ENCODE measurements at places on chromosomes 2 and 18.

DNA sequence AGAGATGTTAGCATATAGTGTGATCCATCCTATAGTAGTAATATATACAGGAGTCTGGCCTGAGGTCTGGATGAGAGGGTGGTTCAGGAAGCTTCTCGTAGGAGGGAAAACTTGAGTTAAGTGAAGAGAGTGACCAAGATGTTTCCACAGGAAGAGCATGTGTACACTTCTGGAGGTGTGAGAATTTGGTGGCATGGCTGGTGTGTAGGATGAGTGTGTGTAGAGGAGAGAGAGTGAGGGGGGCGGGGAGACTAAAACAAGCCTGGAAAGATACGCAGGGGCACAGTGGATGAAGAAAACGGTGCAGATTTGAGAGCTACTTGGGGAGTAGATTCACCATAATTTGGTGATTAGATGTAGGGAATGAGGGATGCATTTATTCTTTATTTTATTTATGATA lies 43.5 kb upstream of the CTLA4 start:
- DNase-seq = no peak

GRCh38 chr18:48385596-48385995 lies 23.6 kb downstream of the ZBTB7C start:
- DNase-seq = no peak

DNA sequence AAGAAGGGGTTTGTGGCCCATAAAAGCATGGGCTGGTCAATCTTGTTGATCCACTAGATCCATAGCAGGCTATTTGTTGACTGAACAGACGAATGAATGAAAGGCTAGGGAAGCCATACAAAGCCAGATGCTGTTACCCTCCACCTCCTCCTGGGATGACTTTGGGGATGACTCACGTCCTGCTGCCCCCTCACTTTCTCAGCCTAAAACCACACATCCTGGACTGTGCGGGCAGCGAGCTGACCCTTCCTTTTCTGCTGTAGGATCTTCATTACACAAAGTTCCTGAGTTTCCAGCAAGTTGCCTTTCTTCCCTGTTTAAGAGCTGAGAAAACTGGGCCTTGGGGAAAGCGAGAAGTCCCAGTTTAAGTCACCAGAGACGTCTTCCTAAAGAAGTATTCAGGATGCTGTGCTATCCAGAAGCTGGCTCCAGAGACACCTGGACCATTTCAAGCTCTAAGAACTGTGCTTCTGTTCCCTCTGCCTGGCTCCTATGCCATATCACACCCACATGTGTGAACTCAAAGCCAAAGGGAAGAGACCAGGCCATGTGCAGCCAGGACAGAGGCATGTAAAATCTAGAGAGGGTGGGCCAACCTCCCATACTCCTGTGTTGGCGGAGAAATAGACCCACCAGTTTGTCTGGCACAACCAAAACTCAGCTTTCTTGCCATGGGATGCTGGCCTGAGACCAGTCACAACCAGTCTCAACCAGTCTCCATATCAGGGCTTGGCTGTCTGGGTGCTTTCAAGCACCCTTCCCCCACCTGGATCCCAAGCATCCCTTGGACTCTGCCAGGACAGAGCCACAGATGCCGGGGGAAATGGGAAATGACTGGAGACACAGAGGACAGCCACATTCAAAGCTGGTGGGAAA lies 4.7 kb upstream of the SLC20A1 start:
- DNase-seq = peak; percentile 96

DNA sequence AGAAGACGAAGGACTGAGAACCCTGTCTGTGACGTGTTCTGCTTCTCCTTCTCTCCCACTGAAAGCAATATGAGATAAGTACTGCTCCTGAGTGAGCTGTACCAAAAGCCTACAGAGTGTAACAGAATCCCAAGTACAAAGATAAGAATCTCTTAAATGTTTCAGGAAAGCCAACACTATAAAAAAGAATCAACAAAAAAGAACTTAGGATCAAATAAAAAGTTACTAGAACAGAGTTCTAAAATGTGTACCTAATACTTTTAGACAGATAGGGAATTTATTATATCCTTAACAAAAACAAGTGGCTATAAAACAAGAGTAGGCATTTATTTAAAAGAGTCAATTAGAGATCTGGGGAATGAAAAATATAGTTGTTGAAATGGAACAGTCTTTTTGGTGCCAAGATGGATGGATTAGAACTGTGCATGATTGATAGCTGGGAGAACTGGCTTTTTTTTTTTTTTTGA lies 49.0 kb downstream of the NCOA1 start:
- no peak for DNase-seq

DNA sequence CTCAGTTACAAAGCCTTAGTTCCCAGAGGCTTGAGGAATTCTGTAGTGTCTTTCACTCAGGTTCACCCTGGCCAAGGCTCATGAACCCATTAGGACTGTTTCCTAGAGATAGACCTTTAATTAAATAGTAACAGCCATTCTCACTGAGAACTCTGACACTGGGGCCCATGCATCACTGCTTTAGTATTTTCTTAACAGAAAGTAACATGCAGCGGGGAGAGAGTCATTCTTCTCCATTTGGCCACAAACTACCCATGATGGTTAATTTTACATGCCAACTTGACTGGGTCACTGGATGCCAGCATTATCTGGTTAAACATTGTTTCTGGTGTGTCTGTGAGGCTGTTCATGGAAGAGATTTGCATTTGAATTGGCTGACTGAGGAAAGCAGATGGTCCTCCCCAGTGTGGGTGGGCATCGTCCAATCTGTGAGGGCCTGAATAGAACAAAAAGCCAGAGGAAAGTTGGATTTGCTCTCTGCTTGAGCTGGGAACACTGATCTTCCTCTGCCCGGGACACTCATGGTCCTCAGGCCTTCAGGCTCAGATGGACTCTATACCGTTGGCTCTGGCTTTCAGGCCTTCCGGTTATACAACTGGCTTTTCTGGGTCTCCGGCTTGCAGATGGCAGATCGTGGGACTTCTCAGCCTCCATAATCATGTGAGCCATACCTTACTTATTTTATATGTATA lies 5.6 kb upstream of the CPLX4 start:
- peak; percentile 27 for DNase-seq

- peak; percentile 63 for DNase-seq
Observed at GRCh38 chr2:11784747-11785610, 38.5 kb downstream of the LPIN1 start.

DNA sequence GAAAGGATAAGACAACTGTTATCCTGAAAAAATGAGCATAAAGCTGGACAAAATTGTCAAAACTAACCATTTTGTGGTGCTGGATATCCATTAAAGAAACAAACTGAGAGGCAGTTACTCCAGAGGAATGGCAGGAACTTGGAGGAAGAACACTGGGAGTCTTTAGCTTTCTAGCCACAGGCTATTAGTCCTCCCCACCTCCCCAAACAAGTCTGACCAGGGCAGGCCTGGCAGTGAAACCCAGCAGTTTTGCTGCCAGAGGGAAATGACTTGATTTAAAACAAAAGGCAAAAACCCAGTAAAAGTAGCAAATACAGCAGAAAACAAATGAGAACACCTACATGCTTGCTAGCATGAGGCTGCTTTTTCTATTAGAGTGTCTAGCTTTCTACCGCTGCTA lies 34.9 kb downstream of the OSBPL1A start:
- DNase-seq = peak; percentile 6

DNA sequence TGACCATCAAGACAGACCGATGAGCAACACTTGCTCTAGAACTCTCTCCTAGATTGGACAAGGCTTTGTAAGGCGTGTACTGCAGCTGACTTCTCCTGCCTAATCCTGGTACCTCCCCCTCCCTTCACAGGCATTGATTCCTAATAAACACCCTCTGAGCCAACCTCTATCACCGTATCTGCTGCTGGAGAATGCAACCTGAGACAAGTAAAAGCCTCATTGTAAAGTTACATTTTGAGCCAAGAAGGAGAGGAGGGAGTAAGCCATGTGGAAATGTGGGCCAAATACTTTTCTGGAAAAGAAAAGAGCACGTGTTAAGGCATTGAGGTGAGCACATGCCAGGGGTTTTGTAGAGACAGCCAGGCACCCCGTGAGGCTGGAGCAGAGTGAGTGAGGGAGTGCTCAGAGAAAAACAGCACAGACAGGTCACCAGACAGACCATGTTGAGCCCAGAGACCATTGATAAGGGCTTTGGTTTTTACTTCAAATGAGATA lies 2.6 kb upstream of the WDFY1 start:
- DNase-seq = no peak

GRCh38 chr18:62399781-62400308 lies 74.7 kb downstream of the TNFRSF11A start:
- DNase-seq = no peak

DNA sequence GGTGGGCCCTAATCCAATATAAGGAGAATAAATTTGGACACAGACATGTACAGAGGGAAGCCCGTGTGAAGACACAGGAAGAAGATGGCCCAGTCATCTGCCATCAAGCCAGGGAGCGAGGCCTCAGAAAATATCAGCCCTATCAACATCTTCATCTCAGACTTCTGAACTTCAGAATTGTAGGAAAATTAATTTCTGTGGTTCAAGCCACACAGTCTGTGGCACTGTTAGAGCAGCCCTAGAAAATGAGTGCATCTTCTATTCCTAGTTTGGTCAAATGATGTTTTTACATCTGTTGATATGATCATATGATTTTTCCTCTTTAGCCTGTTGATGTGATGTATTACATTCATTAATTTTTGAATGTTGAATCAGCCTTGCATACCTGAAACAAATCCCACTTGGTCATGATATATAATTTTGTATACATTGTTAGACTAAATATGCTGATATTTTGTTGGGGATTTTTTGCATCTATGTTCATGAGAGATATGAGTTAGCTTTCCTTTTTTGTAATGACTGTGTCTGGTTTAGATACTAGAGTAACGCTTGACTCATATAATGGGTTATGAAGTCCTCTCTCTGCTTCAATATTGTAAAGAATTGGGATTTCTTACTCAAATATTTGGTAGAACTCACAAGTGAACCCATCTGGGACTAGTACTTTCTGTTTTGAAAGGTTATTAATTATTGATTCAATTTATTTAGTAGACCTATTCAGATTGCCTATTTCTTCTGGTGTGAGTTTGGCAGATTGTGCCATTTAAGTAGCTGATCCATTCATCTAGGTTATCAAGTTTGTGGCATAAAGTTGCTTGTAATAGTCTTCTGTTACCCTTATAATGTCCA lies 451.4 kb downstream of the EIPR1 start:
- DNase-seq = no peak

DNA sequence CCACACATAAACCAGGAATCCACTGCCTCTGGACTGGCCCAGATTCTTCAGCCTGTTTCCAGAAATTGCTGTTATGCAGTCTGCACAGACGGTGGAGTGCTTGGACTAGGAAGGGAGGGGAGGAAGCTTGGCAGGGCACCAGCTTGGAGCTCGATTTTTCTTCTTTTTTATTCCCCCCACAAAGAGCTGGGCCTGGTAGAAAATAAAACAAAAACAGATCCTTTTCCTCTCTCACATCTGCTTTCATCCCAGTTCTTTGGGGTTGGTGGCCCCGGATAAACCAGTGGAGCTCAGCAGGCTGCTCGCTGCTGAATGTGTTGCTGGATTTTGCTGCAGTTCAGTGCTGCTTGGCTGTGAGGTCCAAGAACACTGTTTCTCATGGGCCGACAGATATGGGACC lies 16.0 kb downstream of the LRRTM1 start:
- no peak for DNase-seq

All from IMR-90 (cell line).